T-cell (primary cell): ENCODE measurements at places on chromosomes 16 and 17.

DNA sequence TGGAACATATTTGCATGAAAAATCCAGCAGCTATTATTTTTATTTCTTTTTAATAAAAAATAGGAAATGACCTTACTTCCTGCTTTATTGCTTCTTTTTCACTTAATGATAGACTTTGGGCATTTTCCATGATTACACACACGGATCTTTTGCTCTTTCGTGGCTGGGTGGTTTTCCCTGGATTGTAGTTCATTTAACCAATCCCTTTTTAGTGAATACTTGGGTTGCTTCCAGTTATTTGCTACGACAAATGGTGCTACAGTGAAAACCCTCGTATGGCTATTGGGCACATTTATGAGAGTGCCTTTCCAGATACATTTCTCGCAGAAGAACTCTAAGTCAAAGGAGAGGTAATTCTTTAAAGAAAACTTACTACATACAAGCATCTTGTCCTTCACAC, 38.6 kb downstream of the FOXL1 start:
- no peak for DNase-seq

GRCh38 chr16:47025641-47026040, 52.2 kb upstream of the DNAJA2 start:
- DNase-seq = no peak

GRCh38 chr16:75097941-75098901, 18.4 kb downstream of the LDHD start:
- DNase-seq = peak; percentile 57

GRCh38 chr16:50940275-50940854, 198.5 kb downstream of the CYLD start:
- DNase-seq = no peak

GRCh38 chr17:59425085-59425931, 93.9 kb downstream of the YPEL2 start:
- DNase-seq = no peak

GRCh38 chr17:54259476-54259875, 436.7 kb downstream of the KIF2B start:
- DNase-seq = no peak

- DNase-seq = no peak
Observed at GRCh38 chr16:67632415-67633172, 12.3 kb upstream of the CARMIL2 start.

- DNase-seq = no peak
Observed at GRCh38 chr16:76535-77272, 1.3 kb upstream of the MPG start.

GRCh38 chr17:62100055-62100454, 35.0 kb upstream of the MED13 start:
- no peak for DNase-seq
